ENCODE measurements at places on chromosomes 4 and X. TPM values are rescaled to one million over a fixed set of nuclear protein-coding genes. Genes with fewer than 3 reads are reported as not detected.

Gene PGRMC2
- 42.6 TPM for total RNA-seq

GRCh38 chr4:54783402-54784110 lies 125.8 kb downstream of the KIT start:
- no peak for DNase-seq

- no peak for DNase-seq
These were observed 2.0 kb upstream of the HELT start for GRCh38 chr4:185016101-185016940.

Gene WNK3
- total RNA-seq = 9.7 TPM

DNA sequence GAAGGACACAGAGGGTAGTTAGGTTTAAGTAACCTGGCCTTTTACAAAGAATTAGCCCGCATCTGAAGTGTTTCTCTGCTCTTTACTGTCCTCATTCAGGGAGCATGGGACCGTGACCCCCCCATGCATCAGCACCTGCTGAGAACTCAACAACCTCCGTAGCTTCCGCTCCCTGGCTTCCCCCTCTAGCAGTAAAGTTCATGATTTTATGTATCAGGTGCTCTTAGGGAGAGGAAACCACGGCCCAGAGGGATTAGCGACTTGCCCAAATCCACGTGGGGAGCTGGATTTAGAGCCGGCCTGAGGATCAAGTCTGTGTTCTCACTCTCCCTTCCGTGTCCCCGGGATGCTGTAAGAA lies 284.6 kb upstream of the GATB start:
- no peak for DNase-seq

Gene F8A2
- total RNA-seq = not detected

DNA sequence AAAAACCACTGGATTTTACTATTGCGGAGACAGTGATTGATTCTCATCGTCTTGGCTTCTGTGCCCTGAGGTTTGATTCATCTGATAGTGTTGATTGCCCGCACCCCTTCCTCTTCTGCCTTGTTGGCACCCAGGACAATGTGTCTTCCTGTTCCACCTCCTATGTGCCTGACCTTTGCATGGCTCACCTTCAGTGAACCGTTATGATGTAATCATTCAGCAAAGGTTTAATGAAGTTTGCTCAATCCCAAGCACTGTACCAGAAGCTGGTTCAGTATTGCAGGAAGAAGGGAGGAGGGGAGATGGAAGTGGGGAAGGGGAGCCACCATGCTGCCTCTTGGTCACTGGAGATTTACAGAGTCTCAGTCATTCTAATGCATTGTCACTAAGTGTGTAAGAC lies 36.3 kb downstream of the PDGFRA start:
- DNase-seq = no peak

DNA sequence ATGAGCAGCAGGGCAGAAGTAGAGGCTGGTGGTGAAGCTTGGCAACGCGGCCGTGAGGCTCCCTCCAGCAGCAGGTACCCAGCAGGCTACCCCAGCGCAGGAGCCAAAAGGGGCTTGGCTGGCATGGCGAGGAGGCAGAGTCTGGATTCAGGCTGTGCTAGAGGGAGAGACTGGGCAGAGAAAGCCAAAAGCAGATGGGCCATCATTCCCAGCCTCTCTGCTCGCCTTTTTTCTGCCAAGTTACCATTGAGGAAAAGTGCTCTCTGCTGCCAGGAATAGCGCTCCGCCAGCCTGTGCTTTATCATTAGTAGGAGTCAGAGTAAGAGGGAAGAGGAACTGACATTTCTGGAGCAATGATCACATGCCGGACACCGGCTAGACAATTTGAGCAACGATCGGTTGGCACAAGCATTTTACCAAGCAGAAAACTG lies 28.7 kb upstream of the MAP3K15 start:
- DNase-seq = peak; percentile 42

DNA sequence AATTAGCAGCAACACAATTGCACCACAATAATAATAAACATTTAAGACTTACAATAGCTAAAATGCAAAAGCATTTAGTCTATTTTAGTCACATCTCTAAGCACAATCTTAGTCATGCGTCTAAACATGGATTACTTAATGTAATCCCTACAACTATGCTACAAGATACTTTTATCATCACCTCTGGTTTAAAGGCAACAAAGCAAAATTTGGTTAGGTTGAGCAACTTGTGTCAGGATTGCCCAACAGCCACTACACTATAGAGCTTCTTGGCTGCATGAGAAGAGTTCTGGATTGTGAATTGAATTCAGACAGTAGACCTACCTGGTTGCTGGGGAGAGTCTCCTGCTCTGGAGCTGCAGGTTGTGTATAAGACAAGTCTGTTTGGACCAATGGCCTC lies 146.5 kb upstream of the PUDP start:
- DNase-seq = no peak

GRCh38 chr4:123474817-123475216 lies 78.2 kb downstream of the SPRY1 start:
- DNase-seq = no peak

Gene SSX2
- not detected for total RNA-seq

Gene PDZD4
- 417 TPM for total RNA-seq

DNA sequence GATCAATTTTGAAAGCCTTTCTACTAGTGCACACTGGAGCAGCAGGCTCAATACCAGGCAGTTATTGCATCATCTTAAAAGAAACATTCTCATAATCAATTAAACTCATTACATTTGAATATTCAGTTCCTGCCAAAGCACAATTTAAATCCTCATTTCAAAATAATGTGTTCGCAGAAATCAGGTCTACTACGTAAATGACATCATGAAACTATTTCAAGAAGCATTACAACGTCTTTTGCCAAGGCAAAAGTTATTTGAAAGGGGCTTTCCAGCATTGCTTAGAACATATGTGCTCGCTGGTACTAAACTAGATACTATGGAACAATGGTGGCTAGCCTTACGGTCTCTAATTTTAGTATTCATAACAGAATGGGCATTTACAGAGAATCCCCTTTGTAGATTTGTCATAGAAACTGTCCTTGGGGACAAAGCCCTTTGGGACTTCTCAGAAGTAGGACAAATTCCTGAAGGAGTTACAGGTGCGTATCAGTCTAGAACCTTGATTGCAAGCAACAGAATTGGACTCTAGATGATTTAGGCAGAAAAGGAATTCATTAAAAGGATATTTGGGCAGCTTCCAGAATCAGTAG lies 27.6 kb upstream of the HUWE1 start:
- DNase-seq = no peak

- DNase-seq = no peak
These were observed 8.8 kb downstream of the ANKRD37 start for GRCh38 chr4:185405296-185405999.

Gene ATP11C
- 12.8 TPM for total RNA-seq

Gene SPON2
- 23.2 TPM for total RNA-seq

DNA sequence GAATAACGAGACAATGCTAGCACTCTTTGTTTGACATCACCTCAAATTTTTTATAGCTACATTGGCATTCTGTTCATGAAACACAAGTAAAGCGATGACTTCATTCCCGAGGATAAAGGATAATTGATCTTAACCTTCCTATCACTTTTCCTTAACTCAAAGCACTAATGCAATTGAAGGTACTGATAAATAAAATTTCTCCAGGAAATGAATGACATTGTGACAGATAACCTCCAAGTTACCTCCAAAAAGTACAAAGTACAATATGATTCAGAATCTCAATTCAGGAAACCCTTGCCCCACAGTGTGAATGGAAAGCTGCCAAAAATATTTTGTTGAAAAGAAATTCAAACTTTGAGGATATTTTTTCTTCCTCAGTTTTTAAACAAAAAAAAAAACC lies 1.8 kb downstream of the PRSS12 start:
- DNase-seq = no peak

Gene GPR143
- 5.5 TPM for total RNA-seq

Measured in dorsolateral prefrontal cortex (tissue), 122 donors.